ENCODE measurements at places on chromosomes 5 and 9.

GRCh38 chr9:115599898-115600297, 481.9 kb upstream of the TNC start:
- DNase-seq, result no peak

GRCh38 chr5:92890841-92891244, 690.2 kb downstream of the NR2F1-AS1 start:
- DNase-seq, result no peak

GRCh38 chr5:176748967-176749935, 61.1 kb upstream of the UNC5A start:
- no peak for DNase-seq

DNA sequence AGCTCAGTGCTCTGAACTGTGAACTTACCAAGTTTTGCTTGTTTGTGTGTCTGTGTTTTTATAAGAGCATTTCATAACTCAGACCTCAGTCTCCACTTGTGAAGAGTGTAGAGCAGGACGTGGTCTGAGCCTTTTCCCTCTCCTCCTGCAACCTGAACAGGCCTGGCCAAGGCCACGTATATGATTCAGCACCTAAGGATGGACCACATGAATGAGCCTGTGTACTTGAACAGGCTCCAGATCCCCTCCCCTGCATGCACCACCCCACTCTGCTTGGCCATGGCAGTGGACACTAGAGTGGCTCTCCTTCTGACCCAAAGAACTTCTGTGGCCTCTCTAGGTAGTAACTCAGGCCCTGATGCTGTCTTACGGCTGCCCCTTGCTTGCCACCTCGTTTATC, 125.9 kb upstream of the FSTL4 start:
- no peak for DNase-seq

DNA sequence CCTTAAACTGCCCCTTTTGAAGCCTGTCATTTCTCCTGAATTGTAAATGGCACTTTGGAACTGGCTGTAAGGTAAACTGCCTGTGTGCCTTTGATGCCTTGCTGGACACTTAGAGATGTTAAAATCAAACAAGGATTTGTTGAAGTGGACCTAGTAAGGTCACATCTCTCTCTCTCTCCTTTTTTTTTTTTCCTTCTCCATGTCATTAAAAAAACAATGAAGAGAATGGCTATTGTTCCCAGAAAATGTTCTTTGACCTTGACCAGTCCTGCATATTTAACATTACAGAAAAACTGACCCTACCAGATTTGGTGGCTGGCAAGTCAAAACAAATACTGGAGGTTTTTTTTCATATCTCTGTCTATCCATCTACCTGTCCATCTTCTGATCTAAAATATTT, 2.9 kb upstream of the DAB2 start:
- no peak for DNase-seq

- DNase-seq, result no peak
Observed at GRCh38 chr5:148708854-148709253, 54.5 kb upstream of the HTR4 start.

- peak; percentile 96 for DNase-seq
Observed at GRCh38 chr5:34001241-34001841, 6.5 kb downstream of the AMACR start.

DNA sequence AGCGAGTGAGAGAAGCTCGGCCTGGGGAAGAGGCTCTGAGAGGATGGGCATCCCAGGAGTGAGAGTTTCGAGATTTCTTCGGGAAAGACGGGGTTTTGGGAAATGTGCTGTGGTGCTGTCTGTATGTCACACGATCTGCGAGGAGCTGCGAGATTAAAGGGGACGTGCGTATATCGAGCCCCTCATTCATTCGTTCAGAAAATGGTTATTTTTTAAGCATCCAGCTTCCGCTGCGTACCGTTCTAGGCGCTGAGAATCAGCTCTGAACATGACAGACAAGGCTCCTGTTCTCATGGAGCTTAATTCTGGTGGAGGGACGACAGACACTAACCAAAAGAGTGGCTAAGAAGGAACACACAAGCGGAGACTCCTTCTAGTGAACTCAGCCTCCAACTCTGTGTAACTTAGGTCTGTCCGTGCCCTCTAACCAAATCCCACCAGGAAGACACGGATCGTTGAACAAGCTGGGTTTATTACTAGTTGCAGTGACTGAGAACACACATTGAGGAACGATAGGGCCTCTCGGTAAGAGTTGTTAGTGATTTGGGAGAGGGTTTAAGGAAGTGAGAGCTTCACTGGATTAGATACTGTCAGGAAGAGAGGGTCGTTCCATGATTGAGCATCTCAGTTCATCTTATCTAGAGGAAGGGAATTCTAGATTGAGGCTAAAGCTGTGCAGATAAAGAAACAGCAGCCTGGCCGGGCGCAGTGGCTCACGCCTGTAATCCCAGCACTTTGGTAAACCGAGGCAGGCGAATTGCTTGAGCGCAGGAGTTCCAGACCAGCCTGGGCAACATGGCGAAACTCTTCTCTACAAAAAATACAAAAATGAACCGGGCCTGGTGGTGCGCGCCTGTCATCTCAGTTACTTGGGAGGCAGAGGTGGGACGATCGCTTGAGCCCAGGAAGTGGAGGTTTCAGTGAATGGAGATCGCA, 1.0 kb upstream of the FBXW11 start:
- no peak for DNase-seq

DNA sequence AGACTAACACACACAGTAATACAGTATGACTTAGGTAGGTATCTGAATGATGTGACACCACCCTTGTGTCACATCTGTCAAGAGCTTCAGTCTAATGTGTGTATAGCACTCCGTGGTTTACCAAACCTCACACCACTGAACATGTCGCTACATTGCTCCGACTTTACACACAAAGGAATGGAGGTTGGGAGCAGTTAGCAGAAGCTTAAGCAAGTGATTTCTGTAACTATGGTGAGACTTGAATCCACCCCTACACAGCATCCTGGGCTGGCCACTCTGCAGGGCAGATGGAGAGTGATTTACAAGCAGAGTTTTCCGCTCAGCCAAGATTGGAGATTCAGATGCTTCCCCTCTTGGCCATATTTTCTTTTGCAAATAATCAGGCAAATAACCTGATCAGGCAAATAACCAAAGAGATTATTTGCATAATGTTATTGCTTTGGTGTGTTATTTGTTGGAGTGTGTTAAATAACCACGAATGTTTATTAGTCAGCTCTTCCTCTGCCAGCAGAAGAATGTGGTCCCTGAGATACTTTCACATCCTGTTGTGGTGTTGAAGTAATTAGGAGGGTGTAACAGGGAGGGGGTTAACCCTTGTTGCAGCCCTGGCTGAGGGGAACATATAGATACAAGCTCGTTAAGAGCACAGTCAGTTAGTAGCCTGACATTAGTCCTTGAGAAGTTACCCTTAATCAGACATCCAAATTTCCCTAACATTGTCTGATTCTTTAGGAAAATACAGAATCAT, 92.8 kb downstream of the SNX18 start:
- DNase-seq, result no peak

DNA sequence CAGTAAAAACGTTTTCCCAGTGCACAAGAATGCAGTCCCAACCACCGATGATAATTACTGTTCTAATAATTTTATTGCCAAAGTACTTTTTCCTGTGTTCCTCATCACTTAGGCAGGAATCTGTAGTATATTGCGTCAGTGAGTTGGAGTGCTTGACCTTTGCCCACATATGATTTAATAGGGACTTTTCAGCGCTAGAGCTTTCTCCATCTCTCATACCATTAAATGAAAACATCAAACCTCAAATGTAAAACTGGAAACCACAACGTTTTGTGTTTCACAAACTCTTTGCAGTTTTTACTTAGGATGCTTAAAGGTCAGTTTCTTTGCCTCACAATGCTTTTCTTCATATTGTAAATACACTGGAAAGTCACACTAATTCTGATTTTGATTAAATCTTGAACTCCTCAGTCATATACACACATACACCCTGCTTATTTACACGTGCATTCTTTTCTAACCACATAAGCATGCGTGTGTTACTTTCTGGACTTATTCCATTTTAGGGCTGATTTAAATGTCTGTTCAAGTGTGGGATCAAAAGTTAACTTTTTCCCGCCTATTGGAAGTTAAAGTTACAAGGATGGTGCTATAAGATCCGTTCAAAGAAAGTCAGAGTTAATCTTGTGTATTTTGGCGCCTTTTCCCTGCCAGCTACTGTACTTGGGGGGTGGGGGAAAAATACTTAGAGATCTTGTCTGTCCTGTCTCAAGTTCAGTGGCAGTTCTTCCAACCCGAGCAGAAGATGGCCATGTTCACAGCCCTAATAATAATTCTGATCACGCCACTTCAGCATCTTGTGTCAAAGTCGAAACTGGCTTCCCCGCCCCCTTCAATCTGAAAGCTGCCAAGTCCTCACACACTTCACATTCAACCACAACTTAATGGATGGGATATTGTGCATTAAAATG, 6.6 kb upstream of the NFIB start:
- peak; percentile 65 for DNase-seq

GRCh38 chr5:122515709-122516431, 203.8 kb downstream of the SNCAIP start:
- DNase-seq, result peak; percentile 54

GRCh38 chr5:55533521-55534435, 986 bp downstream of the PLPP1 start:
- no peak for DNase-seq

DNA sequence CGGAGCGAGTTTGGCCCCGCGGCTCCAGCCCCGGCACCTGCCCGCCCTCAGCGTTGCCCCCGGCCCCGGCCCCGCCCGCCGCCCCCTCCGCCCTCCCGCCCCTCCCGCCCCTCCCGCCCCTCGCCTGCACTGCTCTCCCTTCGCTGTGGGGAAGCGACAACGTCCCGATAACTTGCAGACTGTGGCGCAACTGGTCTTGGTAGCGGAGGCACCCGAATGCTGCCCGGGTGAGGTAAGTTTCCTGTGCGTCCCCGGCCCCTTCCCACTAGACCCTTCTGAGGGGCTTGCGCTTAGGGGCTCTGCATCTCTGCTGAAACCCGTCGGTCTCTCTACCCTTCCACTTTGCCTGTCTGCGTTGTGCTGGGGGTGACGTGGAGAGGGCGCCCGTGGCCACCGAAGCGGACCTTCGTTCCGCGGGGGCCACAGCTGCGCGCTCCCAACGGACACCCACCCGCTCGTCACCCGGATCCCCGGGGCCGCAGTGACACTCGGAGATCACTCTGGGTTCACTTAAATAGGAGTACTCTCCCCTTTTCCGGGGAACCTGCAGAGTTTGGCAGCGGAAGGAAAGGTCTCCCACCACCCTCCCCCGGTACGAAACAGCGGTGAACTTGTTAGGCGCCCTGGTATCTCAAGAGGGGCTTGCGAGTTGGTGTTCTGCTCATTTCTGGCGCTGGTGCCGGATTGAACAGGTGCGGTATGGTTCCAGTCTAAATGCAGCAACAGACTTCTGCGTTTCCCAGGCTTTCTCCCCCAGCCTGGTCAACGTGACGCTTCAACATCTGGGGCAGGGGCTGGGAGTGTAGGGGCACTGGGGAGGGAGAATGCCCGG, 707 bp downstream of the PIP5K1B start:
- no peak for DNase-seq

DNA sequence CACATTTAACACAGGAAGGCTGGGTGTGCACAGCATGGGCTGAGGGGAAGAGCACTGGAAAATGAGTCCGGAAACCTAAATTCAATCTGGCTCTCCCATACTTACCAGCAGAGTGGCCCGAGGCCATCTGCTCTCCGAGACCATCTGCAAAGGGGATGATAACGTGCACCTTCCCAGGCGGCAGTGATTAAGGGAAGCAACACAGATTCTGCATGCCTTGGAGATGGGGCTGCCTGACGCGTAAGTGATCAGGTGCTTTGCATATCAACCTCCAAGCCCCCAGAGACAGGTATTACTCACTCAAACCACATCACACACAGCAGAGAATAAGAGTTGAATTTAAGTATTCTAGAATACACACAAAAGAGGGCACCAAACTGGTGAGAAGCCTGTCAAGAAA, 9.1 kb downstream of the EPB41L4B start:
- no peak for DNase-seq

GRCh38 chr5:140222416-140222815, 47.4 kb downstream of the CYSTM1 start:
- DNase-seq, result no peak

- no peak for DNase-seq
Observed at GRCh38 chr5:75510417-75510835, 1.0 kb downstream of the CERT1 start.

DNA sequence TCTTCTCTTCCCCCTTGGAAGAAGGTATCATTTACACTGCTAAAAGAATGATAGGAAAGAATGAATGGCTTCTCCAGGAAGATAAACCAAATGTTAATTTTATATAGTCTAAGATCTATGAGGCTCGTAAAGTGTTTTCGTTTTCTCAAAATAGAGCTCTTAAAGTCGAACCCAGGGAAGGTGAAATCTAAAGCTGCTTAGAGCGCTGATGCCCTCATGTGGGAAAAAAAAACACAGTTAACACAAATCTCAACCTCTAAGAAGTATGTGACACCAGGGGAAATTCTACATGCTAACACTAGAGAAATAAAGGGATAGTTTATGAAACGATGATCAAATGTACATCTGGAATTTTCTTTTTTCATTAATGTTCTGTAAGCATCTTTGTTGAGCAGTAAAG, 257.9 kb downstream of the RASEF start:
- DNase-seq, result no peak

DNA sequence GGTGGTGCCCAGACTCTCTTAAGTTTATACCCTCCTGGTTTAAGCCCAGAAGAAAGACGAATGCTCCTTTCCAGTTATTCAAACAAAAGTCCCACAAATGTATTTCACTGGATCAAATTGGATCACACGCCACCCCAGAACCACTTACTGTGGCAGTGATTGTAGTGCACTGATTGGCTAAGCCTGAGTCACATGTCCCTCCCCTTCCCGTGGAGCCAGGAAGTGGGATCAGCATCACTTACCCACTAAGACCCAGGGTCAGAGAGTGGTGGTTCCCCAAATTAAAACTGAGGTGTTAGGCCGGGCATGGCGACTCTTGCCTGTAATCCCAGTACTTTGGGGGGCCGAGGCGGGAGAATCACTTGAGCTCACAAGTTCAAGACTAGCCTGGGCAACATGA, 29.5 kb upstream of the CCDC180 start:
- DNase-seq, result no peak

DNA sequence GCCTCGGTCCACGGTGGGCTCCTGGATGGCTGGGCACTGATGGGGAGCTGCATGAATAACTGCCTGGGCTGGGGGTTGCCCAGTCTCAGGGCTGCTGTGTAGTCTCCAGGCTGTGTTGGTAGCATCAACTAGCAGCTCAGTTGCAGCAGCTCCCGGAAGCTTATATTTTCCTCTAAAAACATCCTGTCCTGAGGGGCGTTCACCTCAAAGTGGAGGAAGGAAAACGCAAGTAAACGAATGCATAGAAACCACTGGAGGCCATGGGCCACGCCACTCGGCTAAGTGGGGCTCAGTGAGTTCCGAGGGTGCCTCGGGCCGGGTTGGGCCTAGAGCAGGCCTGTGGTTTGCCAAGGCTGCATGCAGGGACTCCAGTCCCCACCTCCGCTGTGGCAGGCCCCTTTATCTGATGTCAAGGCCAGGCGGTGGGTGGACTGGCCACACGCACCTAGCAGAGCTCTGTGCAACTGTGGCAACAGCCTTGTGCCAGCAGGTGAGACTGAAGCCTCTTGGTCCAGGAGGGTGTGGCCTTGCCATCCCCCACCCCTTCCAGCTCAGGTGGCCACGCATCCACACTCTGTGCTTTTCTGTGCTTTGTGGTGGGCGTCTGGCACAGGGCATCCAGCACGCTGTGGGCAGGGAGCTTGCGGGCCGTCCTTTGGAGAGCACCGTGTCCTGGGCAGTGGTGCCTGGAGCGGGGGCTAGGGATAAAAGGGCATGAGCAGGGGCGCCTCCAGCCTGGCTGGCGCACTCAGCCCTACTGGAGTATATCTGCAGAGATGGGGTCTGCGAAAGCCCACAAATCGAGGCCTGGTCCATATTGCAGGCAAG, 15.1 kb downstream of the TCF7 start:
- no peak for DNase-seq

GRCh38 chr5:20514145-20514544, 526.1 kb upstream of the CDH18 start:
- no peak for DNase-seq

All from NCI-H2081 (cell line).